ENCODE measurements at places on chromosomes 1 and 21.

GRCh38 chr21:38809198-38809878 lies 3.6 kb downstream of the ETS2 start:
- DNase-seq = no peak

DNA sequence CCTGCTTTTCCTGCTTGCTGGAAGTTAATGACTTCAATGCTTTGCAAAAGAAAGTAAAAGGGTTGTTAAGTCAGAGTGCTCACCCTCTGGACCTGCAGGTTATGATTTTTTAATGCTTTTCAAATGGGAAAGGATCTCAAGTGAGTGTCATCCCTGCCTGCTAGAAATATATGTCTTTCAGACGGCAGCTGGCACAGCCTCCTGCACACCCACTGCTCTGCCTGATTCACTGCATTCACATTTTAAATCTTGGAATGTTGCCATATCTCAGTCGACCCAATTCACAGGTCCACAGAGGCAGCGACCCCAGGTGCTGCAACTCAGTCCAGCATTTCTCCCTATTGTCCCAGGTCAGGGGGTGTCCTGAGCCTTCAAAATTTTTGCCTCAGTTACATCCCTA lies 10.7 kb downstream of the DUSP23 start:
- no peak for DNase-seq

GRCh38 chr21:40846587-40847411 lies at the start of gene DSCAM:
DSCAM (minus strand) TSS chr21:40847158; CDS start chr21:40846661, 497 bp downstream.
- no peak for DNase-seq

DNA sequence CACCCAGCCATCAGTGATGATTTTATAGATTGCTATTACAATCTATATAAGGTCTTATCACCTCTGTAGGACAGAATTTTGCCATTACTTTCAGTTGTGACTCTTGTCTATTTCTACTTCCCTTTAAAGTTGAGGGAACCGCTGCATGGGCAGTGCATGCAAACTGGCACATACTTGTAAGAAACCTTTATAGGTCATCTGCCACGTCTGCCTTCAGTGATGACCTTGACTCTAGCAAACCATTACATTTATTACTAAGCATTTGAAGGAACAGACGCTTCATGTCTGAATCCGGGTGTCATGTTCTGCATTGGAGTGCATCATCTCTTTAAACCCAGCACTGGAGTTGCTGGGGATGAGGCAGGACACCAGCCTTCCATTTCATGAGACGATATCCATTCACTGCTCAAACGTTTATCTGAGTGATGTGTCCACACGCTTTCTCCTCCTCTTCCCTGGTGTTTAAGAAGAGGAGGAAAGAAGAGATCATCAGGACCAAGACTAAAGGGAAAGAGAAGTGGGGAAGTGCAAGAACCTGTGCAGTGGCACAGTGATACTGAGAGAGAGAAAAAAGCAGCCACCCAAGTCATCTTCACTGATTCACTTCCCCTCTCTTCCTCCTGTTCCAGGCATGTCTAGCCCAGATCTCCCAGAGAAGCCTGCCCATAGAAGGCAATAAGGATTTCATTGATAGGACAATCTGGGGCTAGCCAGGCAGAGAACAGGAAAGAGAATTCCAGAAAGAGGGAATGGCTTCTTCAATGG lies 14.1 kb downstream of the CCSAP start:
- DNase-seq = no peak

DNA sequence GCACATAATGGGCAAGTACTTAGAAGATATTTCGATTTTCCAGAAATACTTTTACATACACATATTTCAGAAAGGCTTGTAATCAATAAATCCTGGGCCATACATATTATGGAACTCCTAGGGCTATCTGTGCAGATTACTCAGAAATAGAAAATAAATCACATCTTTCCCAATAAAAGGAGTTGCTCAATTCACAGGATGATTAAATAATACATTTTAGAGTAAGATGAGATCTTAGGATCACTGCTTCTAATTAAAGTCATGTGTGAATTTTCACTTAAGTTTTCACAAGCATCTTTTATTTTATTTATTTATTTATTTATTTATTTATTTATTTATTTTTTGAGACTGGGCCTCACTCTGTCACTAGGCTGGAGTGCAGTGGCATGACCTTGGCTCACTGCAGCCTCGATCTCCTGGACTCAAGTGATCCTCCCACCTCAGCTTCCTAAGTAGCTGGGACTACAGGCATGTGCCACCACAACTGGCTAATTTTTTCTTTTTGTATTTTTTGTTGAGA lies 144.2 kb downstream of the HIVEP3 start:
- DNase-seq = no peak

DNA sequence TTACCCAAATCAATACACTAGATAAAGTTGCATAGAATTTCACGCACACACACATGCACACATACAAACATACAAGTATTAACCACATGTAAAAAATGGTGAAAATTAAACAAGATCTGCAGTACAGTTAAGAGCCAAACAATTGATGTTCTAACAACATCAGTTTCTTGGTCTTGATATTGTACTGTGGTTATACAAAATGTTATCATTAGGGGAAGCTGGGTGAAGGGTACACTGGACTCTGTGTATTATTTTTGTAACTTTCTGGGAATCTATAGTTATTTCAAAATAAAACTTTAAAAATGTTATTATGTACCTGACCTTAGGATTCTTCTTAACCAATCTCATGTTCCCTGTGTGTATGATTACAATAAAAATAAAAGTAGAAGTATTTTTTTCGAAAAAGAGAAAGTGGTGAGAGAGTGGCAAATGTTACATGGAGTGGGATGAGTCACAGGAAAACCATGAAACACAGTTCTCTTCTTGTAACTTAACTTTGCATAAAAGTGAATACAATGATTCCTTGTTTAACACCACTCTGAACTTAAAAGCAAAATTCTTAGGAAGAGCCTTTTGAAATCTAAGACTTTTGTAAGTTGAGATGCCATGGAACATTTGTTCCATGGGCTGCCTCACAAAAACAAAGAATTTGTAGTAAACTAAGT lies 101.6 kb upstream of the RUNX1 start:
- no peak for DNase-seq

DNA sequence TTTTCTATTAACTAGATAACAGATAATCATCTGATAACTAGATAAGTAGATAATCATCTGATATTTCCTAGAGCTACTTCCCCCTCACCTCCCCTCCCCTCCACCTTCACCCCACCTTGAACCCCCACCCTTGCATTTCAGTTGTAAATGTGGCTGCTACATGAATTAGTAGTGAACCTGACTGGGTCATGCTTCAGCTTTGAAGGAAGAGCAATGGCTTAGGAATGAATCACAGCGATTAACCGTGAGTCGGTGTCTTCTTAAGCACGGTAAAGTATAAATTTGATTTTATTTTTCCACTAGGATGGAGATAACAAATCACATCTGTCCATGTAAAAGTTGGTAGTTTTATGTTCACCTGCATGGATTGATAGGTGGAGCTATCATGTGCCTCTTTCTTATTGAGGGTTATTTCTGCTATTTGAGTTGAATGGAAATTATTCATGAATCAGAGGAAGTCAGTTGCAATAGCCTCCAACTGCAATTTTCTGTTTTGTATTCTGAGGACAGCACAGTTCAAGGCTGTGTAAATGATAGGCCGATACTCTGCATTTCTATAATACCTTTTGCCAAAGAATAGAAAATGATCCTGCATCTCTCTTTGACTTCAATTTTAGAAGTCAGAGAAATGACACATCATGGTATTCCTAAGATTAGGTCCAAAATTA lies 235.0 kb downstream of the PTGER3 start:
- no peak for DNase-seq

DNA sequence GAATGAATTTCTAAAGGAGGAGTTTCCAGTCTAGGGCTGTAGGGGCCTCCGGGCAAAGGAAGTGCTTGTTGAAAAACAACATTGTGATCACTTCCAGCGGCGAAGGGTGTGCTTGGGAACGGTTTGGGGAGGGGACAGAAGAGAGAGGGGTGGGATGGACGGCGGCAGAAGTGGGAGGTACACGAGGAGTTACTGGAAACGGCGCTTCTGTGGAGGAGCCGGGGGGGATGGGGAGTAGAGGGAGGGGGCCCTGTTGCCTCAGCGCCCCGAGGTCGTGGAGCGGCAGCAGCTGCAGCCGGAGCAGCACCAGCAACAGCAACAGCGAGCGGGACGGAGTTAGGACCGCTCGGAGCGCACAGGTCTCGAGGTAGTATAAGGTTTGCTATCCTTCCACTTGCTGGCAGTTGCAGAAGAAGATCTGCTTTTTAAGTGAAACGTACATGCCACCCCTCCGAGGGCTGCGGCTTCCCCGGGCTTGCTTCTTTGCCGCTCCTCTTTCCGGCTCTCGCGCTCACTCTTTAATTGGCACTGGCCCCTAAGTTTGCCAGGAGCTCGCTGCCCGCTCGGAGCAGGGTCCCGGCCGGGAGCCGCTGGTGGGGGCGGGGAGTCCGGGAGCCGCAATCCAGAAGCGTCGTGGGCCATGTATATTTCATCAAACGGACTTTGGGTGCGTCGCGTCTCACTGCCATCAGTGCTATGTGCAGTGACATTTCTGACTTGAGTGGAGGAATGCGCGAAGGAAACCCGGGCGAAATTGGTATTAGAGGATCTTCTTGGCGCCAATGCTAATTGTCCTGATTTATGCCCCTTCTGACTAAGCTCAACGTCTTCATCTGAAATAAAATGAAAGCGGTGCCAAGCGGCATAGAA lies 771 bp upstream of the NTNG1 start:
- DNase-seq = peak; percentile 72

GRCh38 chr1:210582205-210582970 lies 253.7 kb downstream of the HHAT start:
- DNase-seq = no peak

DNA sequence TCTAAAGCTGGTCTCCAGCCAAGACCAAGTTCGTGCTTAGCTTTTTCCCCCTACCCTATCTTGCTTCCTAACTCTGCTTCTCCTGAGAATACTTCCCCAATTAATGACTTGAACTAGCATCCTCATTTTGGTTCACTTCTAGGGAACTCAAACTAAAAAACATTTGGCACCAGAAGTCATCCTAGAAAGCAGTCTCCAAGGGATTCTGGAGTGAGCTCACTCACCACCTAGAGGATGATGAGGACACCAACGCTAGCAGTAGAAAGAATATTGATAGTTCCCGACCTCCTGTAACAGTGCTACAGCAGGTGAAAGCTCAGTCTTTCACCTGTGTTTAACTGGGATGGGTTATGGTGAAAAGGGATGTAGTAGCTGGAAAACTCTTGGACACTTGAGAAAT lies 4.7 kb upstream of the PSMB2 start:
- DNase-seq = no peak

DNA sequence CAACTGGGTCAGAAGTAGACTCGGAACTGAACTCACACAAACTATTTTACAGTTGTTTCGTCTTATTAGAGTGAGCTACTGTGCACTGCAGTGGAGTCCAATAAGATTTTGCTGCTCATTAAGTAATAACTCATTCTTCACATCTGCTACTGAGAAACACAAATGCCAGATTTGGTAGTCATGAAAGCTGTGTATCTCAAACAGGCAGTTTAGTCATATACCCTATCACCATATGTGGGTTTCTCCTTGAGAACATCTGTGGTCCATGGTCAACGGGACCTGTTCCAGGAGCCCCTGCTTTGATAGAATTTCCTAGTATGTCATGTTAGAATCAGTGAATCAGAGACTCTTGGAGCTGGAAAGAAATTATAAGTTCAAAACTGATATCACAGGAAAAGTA lies 60.4 kb downstream of the ALG14 start:
- DNase-seq = peak; percentile 65

- no peak for DNase-seq
These were observed 19.8 kb downstream of the COL6A2 start for GRCh38 chr21:46117586-46118315.

- DNase-seq = no peak
These were observed 37.4 kb downstream of the PRKACB start for GRCh38 chr1:84181350-84182005.

GRCh38 chr1:230744382-230744781 lies 2.8 kb upstream of the CAPN9 start:
- no peak for DNase-seq

DNA sequence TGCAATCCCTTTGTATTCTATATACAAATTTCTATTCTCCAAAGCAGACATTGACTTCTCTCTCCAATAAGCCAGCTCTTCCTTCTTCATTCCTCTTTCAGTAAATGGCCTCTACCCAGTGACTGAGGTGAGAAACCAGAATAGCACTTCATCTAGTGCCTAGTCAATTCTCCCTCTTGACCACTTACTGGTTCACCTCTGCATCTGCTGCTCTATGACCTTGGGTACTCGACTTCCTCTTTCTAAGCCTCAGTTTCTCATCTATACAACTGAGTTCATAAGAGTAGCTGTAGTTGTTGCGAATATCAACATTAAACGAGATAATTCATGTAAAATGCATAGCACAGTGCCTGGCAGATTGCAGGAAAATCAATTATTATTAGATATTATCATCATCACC lies 12.4 kb downstream of the LYST start:
- no peak for DNase-seq

DNA sequence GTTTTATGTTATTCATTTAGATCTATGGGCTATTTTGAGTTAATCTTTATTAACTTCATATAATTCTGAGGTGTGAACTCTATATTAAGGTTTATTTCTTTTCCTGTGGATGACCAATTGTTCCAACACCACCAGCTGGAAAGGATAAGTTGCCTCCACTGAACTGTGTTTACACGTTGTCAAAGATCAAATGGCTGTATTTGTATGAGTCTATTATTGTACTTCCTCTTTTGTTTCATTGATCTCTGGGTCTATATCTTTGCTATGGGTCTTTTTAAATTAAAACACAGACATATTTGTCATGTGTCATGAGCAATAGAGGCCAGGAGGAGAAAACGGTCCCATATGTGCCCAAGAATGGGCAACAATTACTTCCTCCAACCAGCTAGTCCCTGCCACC lies 5.2 kb upstream of the MAB21L3 start:
- DNase-seq = no peak

GRCh38 chr1:234731569-234732085 lies 121.6 kb upstream of the IRF2BP2 start:
- no peak for DNase-seq

GRCh38 chr21:42683371-42684108 lies 30.1 kb downstream of the PDE9A start:
- DNase-seq = no peak

DNA sequence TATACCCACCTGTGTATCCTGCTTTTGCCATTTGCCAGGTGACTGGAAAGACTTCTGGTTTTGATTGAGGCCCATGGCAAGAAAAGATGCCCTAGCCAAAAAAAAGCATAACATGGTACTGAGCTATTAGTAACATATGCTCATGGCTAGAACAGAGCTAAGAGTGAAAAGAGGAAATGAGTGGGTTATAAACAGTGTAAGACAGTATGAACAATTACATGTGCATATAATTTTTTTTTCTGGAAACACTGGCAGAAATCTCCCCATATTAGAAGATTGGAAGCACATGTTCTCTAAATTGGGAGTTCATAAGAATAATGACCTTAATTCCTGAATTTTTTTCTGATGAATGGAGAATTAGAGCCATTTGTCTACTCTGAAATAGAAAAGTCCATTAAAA lies 41.2 kb upstream of the PDC start:
- DNase-seq = peak; percentile 17

Measured in fibroblast of the conjunctiva (primary cell).